Amniotic stem cell (primary cell): ENCODE measurements at places on chromosomes 1 and 21.

GRCh38 chr1:198107091-198107501 is 49.7 kb upstream of the NEK7 start:
- DNase-seq, result no peak

GRCh38 chr1:115193046-115193828 is 103.9 kb upstream of the TSPAN2 start:
- DNase-seq, result no peak

DNA sequence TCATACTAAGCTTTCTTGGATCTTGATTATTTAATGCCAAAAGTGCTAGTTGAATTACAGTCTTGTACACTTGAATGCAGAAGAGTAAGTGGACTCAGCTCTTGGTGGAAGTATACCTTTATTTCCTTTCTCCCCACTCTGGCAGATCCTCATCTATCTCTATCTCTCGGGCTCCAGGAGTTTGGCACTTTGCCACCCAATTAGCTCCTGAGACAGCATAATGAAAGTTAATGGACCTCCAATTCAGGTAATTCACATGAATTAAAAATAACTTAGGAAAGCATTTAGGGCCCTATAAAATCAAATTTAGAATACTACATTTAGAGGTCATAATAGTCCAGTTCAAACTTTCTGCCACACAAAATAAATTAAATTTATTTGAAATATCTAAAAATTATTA is 67.4 kb downstream of the OLFM3 start:
- DNase-seq, result no peak

- DNase-seq, result no peak
These were observed 1.1 kb upstream of the LMO4 start for GRCh38 chr1:87327376-87328271.

- DNase-seq, result no peak
These were observed 114.8 kb downstream of the DNAH14 start for GRCh38 chr1:225044258-225044657.

DNA sequence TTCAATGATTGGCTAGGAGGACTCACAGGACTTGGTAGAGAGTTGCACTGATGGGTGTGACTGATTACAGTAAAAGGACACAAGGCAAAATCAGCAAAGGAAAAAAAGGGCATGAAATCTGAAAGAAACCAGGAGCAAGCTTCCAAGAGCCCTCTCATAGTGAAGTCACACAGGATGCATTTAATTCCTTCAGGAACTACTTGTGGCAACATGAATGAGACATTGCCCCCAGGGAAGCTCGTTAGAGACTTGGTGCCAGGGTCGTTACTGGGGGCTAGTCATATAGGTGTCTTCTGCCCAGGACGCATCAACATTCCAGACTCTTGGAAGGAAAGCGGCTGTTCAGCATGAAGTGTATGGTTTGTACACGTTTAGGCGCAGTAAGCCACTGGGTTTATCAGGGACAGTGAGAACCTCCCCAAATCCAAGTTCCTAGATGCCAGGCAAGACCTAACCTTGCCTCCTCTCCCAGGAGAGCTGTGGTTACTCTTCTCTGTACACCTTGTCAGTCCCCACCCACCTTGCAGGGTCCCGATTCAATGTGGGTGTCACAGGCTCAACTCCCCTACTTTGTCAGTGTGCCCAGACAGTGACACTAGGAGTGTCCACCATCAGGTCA is 26.0 kb upstream of the C2CD2 start:
- DNase-seq, result no peak

DNA sequence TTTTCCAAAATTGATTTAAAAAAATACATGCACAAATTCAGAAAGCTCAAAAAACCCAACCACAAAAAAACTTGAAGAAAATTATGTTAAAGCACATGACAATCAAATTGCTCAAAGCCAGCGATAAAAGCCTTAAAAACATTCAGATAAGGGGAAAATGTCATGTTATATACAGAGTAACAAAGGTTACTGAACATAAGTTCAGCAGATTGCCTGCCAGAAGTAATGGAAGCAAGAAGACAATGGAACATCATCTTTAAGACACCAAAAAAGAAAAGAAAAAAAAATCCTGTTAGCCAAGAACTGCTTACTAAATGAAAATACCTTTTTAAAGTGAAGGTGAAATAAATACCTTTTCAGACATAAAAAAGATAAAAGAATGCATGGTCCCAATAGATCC is 147.2 kb upstream of the SGIP1 start:
- DNase-seq, result no peak

DNA sequence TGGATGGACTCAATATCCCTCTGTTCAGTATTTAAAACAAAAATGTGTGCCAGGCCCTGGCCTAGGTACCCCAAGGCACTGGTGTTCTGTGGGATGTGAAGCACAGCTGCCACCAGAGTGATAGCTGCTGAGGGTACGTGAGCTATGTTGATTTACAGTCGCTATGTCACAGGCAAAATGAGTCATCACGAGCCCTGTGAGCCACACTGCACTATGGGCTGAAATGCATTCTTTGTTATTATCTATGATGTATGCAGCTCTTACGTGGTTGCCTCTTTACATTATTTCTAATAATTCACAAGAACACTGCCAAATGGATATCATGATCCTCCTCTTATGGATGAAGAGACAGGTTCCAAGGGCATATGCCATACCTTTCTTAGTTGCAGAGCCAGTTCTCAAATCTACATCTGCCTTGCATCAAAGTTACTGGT is 2.1 kb downstream of the TEX38 start:
- no peak for DNase-seq

- no peak for DNase-seq
These were observed 1.9 kb downstream of the LY9 start for GRCh38 chr1:160797861-160798273.

- no peak for DNase-seq
These were observed 58.6 kb downstream of the RPRD2 start for GRCh38 chr1:150422541-150422940.

GRCh38 chr1:58290685-58291372 is 255.7 kb downstream of the OMA1 start:
- no peak for DNase-seq

GRCh38 chr1:230016159-230016558 is 50.9 kb upstream of the GALNT2 start:
- DNase-seq, result no peak

GRCh38 chr1:206856674-206857464 is 8.6 kb upstream of the IL20 start:
- DNase-seq, result no peak

- no peak for DNase-seq
These were observed 50.8 kb downstream of the TGFBR3 start for GRCh38 chr1:91835087-91835521.

DNA sequence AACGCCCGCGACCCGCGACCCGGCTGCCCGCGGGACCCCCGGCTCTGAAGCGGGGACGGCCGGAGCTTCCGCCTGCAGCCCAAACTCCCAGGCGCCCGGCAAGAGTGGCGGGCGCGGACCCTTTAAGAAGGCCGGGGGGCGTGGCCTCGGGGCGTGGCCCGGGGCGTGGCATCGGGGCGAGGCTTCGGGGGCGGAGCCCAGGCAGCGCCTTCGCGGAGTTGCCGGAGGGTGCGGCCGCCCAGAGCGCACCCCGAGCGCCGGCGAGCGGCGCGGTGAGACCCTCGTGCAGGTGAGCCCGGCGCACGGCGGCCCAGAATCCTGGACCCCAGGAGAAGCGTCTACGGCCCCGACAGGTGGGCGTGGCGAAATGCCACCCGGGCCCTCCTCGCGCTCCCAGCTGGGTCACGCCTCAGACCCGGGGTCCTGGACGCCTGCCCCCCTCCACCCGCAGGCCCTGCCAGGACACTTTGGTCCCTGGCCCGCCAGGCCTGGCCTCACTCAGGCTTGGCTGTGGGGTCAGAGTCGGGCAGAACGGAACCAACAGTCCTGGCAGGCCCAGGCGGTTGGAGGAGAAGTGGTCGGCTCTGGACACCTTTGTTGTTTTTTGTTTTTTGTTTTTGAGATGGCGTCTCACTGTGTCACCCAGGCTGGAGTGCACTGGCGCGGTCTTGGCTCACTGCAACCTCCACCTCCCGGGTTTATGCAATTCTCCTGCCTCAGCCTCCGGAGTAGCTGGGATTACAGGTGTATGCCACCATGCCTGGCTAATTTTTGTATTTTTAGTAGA is 14.4 kb downstream of the RNF223 start:
- DNase-seq, result peak; percentile 12

- no peak for DNase-seq
These were observed 206.1 kb downstream of the BACH1 start for GRCh38 chr21:29504751-29505321.

DNA sequence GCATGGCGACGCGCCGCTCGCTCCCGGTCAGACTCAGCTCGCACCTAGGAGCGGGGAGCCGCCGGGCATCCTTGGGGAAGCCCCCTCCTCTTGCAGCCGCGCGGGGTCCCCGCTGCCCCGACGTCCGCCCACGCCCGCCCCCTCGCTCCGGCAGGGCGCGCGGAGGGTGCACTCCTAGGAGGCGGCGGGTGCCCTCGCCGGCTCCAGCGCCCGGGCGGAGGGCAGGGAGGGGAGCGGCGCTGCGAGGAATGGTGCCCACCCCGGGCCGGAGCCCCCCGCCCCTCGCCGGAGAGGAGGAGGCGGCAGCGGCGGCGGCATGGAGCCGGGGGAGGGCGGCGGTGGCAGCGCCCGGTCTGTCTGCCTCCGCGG is 488 bp downstream of the FAM78B start:
- DNase-seq, result no peak

- DNase-seq, result no peak
These were observed 32.8 kb upstream of the S1PR1 start for GRCh38 chr1:101203820-101204540.

- no peak for DNase-seq
These were observed 55.0 kb downstream of the SLC35D1 start for GRCh38 chr1:66998972-66999371.
